ENCODE measurements at places on chromosomes 12 and 14.

GRCh38 chr12:53954694-53955035 is at the start of gene HOXC12:
Gene HOXC12 (plus strand): TSS chr12:53954903. CDS start chr12:53954930, 27 bp downstream.
- DNase-seq, result no peak

- no peak for DNase-seq
Observed at GRCh38 chr12:80193865-80194264, 94.5 kb downstream of the OTOGL start.

- no peak for DNase-seq
Observed at GRCh38 chr12:26287671-26288381, 92.5 kb downstream of the SSPN start.

DNA sequence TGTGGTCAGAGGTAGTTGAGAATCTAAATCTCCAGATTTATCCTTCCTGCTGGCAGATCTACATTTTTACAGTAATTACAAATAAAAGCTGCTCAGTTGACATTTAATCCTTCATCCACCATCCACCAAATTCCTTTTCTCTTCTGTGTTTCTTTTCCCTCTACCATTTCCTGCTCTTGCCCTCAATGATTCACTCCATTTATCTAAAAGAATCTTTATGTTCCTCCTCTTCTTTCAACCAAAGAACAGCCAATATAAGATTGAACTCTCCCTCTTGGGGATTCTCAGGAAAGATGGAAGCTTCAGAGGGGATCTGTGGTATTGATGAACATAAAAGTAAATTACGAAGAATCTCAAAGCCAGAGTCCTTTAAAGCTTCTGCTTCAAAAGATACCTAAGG is 4.4 kb downstream of the MAP4K5 start:
- no peak for DNase-seq

DNA sequence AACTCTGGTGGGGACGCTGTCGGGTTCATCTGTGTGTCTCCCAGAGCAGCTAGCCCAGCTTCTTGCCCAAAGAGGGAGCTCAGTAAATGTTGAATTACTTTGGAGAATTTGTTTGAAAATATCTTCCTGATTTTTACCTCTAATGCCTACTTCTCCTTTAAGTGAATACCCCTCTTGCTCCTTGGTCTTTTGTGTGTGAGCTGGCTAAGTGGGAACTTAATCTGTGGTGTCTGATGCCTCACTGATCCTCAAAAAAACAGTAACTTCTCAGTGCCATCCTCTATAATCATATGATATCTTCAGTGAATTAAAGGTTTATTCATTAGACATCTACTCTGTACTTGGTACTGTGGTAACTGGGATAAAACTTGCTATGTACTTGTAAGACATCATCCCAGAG is 7.7 kb upstream of the PSMA6 start:
- DNase-seq, result no peak

- peak; percentile 31 for DNase-seq
Observed at GRCh38 chr12:65306366-65307168, 28.1 kb downstream of the MSRB3 start.

Data from iPS-NIHi11 (cell line).